ENCODE measurements at places on chromosomes 2 and 18.

DNA sequence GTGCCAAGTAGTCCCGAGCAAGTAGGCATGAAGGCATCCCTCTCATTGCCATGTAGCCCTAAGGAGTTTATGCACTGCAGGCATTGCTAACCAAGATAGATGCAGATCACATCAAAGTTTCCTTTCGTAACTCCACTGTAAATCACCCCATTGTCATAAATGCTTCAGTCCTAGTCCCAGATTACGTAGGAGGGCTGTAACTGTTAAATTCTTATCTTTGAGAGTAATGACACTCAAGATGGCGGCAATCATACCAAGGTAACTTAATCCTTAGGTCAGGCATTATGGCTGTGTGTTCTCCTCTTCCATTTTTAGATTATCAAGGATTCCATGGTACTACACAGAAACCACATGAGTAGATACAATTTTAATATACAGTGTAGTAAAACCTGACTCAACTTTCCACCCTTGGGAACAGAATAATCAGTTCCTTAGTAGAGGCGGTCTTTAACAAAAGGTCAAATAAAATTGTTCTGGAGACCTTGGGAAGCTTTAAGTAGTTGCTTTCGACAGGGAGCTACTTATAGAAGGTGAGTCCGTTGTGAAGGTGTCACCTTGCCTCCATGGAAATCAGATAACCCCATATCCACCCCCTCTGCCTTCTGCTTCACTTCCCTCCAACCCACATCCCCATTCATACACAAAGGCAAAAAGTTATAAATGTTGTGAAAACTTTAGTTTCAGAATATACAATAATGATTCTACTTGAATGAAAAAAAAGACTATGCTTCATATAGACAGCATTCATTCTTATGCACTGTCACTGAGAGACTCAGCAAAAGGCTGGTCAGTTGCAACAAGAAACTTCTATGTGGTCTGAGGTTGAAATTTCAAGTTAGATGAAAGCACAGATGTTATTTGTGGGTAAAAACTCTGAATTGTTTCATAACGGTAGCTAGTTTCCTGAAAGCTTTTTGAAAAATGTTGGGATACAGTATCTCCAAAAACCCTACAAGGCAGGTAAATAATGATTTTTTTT is 64.8 kb upstream of the GALNT5 start:
- DNase-seq: no peak

- no peak for DNase-seq
Observed at GRCh38 chr2:98308532-98308931, 37.7 kb upstream of the CNGA3 start.

DNA sequence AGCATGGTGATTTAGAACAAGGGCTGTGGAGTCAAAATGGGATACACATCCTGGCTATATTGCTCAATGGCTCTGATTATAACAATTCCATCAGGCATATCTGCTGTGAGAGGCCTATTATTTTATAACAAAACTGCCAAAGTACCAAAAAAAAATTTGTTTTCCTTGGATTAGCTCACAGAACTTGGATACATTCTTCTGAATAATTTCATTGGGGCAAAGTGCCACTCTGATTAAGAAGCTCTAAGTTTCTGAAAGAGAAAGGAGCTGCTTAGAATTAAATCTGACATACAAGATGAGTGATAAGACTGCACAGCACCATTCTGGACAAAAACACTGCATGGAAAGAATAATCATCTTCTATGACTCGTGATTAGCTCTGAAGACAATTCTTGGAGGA is 85.7 kb downstream of the SMC6 start:
- no peak for DNase-seq

GRCh38 chr18:22177327-22177871 is 8.0 kb downstream of the GATA6 start:
- DNase-seq: no peak

Data from iPS DF 19.7 (cell line).